Activated naive CD4-positive, alpha-beta T cell (primary cell): ENCODE measurements at places on chromosomes 4 and X.

DNA sequence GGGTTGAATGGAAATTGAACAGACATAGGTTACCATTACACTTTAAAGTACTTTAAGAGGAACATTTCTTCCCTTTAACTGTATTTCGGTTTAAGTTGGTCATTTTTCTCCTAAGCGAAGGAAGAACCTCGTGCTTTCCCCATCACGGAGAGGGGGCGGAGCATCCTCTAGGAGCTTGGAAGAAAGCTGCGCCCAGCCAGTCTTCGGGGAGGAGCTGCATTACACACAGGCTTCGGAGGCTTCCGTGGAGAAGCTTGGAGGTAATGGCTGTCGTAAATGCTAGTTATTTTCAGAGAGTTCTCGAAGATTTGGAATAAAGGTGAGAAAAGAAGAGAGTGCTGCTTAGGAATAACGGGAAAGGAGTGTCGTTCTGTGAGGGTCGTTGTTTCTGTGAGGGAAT lies at the start of gene PWWP3B:
Gene PWWP3B, plus strand, starts transcription at position 199 of the 400 bp plus-strand sequence. CDS start 37,128 bp downstream, outside the sequence.
- no peak for DNase-seq

GRCh38 chr4:101682946-101683345 lies 107.6 kb upstream of the BANK1 start:
- DNase-seq, result no peak

GRCh38 chr4:188536826-188537225 lies 397.6 kb downstream of the TRIML1 start:
- no peak for DNase-seq

- no peak for DNase-seq
These were observed 1.9 kb upstream of the AKAP17A start for GRCh38 chrX:1589356-1590130.

DNA sequence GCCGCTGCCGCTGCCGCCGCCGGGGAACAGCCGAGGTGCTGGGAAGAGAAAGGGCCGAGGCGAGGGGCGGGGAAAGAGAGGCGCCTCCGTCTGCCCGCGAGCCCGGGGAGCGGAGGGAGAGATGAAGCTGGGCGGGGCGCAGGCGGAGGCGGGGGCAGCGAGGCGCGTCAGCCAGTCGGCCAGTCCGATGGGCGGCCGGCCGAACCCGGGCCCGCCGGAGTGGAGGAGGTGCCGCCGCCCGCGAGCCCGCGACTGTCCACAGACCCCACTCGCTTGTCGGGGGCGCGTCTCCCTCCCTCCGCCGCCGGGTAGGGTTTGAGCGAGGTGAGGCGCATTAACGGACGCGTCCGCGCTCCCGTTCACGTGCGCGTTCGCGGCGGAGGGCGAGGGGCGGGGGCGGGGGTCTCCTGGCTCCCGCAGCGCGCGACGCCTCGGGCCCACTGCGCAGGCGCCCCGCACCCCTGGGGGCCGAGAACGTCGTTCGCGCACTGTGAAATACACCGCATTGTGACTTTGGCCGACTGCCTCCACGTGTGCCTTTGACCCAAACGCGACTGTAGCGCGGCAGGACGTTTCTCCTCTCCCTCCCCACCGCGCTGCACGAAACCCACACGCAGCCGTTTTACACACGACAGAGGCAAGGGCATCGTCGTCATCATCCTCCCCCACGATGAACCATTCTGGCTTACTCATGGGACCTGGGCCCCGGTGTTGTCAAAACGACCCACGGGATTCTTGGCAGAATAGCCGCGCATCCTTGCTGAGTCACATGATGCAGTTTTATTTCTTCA lies at the start of gene NUDT11:
Gene NUDT11, minus strand, starts transcription at position 92 of the 791 bp plus-strand sequence. CDS start 148 bp downstream, outside the sequence.
- no peak for DNase-seq
